ENCODE measurements at places on chromosomes 7 and 10. TPM values are rescaled to one million over a fixed set of nuclear protein-coding genes. Genes with fewer than 3 reads are reported as not detected.

DNA sequence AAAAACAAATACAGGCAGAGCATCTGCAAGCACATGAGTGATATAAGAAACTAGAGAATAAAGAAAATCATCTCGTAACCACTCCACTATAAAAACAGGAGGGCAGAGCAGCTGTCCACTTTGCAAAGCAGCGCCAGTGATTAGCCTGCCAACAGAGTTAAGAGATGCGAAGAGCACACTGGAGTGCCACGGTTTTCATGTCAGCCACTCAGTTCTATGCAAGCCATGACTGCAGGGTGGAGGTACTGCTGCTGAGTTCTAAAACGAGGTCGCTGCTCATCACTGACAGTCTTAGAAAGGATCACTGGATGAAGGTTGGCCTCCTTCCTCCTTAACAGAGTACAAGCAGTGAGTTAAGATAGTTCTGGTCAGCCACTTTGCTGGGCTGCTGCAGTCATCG is 58.5 kb downstream of the FGFR2 start:
- no peak for DNase-seq

GRCh38 chr7:147584771-147585193 is 1005.8 kb upstream of the C7orf33 start:
- no peak for DNase-seq

GRCh38 chr7:143436325-143436946 is 6.8 kb upstream of the TAS2R60 start:
- no peak for DNase-seq

DNA sequence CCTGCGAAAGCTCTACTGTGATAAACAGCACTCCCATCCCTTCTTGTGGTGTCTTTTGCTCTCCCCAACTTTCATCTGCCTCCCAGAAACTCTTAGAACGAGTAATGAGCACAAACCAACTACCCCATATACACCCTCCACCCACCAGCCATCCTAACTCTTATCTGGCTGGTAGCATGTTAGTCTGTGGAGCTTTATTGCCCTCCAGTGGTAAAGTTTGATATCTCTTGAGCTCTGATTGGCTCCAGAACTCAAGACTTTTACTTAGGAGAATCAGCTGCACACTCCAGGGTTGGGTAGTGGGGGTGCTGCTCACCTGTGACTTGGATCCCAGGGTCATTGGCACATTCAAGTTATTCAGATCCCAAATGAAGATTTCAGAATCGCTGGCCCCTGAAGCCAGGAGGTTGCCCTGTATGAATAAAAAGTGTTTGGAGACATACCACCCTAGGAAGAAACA is 10.9 kb downstream of the SEC31B start:
- no peak for DNase-seq

DNA sequence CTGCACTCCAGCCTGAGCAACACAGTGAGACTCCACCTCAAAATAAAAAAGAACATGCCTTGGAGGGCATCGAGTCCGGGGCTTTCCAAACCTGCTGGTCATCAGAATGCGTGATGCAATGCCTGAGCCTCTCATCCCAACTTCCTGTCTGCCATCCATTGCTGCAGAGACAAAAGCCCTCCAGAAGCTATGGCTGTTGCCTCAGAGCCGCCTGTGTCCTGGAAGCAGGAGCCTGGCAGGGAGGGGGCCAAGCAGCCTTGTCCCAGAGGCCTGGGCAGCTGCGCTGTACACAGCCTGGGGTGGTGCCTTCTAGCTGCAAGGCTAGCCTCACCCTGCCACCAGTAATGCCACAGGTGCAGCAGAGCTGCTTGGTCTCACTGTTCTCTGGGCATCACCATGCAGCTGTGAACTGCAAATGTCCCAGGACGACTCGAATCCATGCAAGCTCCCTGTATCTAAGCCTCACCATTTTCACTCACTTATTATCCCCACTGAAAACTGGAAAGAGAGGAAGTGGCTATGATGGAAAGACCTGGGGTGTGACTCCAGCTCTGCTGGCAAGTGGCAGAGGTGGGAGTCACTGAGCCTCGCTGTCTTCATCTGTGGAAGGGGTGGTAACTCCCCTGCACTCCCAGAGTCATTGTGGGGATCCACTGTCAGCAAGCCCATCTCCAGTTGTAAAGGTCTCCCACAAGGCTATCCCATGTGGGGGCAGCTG is 7.0 kb downstream of the ALOX5 start:
- DNase-seq, result no peak

DNA sequence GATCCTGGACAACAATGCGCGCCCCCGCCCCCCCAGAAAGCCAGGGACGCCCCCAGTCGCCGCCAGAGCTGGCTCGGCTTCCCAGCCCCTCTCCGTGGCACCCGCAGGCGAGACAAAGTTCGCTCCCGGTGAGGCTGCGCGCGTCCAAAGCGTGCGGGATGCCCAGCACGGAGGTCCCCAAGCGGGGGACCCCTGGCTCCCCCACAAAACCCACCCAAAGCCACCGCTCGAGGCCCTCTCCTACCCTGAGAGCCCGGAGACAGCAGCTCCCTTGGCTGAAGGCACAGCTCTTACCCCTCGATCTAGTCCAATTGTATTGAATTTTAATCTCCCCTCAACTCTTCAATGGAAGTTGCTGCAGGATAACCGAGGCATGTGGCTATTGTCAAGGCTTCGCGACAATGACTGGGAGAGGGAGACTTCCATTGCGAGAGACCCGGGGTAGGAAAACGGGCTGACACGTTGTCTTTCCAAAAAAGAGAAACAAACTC is 305.3 kb downstream of the PRPF18 start:
- no peak for DNase-seq

DNA sequence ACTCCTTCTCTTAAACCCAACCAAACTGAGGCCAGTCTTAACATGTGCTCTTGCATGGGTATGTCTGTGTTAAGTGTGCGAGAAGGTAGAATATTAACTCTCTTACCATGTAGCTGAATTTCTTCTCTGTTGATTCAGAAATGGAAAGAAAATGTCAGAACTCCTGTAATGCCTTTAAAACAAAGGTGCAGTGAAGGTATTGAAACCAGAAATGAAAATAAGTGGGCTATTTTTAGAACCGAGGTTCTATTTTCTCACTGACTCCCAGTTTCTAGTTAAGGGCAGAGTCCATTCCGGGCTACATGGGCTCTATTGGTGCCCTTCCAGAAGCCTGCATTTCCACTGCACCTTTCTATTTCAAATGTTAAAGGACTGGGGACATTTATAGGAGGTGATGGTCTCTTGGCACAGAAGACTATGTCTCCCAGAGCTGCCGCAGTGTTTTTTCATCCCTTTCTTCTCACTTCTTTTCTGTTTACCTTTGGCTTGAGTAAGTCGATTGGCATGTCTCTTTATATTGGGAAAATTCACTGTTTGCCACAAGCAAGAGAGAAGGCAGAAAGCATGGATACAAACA is 174.9 kb downstream of the LRMDA start:
- no peak for DNase-seq

DNA sequence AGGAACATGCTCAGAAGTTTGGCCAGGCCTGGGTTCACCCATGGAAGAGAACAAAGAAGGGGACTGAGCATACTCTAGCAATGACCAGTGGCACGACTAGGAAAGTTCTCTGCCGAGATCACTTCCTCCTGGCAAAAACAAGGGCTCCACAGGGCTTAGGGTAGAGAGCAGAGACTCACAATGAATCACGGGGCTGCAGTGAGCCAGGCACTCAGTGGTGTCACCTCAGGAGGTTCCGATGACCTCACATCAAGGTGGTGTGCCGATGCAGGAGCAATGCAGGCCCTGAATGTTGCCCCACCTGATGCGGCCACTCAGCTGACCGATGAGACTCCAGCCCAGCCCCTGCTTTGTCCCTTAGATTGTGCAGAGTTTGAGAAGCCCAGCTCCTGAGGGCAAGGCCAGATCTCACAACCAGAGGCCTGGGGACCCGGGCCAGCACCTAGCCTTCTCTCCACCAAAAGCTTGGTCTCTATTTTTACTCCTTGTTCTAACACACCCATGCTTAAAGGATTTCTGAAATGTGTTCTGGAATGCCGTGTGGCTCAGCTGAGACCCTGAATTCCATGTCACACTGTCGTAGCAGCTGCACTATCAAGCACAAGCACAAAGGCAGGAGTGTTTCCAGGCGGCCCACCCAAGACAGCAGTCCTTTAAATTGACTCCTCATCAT is 60.9 kb downstream of the COBL start:
- DNase-seq, result no peak

GRCh38 chr10:78481842-78482241 is 448.2 kb downstream of the RPS24 start:
- no peak for DNase-seq

DNA sequence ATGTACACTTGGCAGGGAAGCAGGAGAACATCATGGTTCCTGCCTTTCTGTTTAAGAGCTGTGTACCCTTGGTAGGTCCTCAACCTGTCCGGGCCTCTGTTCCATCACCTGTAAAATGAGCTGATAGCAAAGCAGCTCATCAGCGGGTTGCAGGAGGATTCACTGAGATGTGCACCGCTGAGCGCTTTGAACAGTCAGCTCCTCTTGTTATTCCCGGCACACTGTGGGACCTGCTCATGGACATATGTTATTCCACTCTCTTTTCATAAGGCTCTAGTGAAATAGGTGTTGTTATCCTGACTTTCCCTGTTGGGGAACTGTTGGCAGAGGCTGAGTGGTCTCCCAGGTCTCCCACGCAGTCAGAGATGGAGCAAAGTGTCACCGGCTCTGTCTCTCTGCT is 497.5 kb upstream of the ZMIZ1 start:
- DNase-seq, result no peak

The CDK6 gene
- 5.0 TPM for polyA plus RNA-seq

The PARD3 gene
- polyA plus RNA-seq, result 27.5 TPM

The SPDYE8 gene
- polyA plus RNA-seq, result not detected

The CREB3L2 gene
- polyA plus RNA-seq, result 20.7 TPM

The CUZD1 gene
- 0.56 TPM for polyA plus RNA-seq

The RPEL1 gene
- 0.08 TPM for polyA plus RNA-seq

The IL15RA gene
- 50.2 TPM for polyA plus RNA-seq

The INHBA gene
- 1.0 TPM for polyA plus RNA-seq

All from urinary bladder (tissue), 4 donors.